ENCODE measurements at places on chromosomes 6 and 20. TPM values are rescaled to one million over a fixed set of nuclear protein-coding genes. Genes with fewer than 3 reads are reported as not detected.

- DNase-seq = peak; percentile 42
- H3K4me1 ChIP-seq = peaks cover 18% of the 10 kb centered on the region
- peak overlapping the region; percentile 72 for H3K27ac ChIP-seq
These were observed 172.6 kb upstream of the PHACTR1 start for GRCh38 chr6:12543953-12544352.

- H3K4me3 ChIP-seq = no peak overlapping the region
- H3K27me3 ChIP-seq = no peaks in the 10 kb centered on the region
- H3K4me1 ChIP-seq = no peaks in the 10 kb centered on the region
- H3K27ac ChIP-seq = no peak overlapping the region
- DNase-seq = no peak
These were observed 34.6 kb downstream of the C6orf52 start for GRCh38 chr6:10659699-10660348.

GRCh38 chr6:65633501-65633900, 73.5 kb downstream of the EYS start:
- no peak overlapping the region for H3K4me3 ChIP-seq
- H3K27ac ChIP-seq = no peak overlapping the region
- DNase-seq = no peak
- H3K36me3 ChIP-seq = no peaks in the 10 kb centered on the region
- no peaks in the 10 kb centered on the region for H3K4me1 ChIP-seq
- H3K27me3 ChIP-seq = no peaks in the 10 kb centered on the region

DNA sequence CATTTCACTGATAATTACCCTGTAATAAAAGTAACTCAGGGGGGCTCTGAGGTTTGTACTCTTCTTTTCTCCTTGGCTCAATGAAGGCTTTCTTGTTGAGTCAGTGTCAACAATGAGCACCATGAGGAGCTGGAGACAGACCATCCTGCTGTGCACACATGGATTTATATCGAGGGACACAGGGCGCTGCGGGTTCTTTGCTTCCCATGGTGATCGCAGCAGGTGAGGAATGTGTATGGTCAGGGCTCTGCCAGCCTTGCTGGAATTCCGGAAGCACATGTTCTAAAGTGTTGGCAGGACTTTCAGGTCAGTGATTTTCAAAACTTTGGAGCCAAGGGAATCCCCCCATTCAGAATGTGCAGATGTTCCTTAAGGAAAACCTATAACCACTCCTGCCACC, 27.1 kb downstream of the SMOC2 start:
- H3K4me1 ChIP-seq = no peaks in the 10 kb centered on the region
- DNase-seq = no peak

- no peaks in the 10 kb centered on the region for H3K27me3 ChIP-seq
- no peaks in the 10 kb centered on the region for H3K36me3 ChIP-seq
- H3K4me3 ChIP-seq = no peak overlapping the region
- DNase-seq = no peak
These were observed 7.2 kb upstream of the CHMP4B start for GRCh38 chr20:33803921-33804337.

- no peak for DNase-seq
- no peaks in the 10 kb centered on the region for H3K27me3 ChIP-seq
- H3K27ac ChIP-seq = no peak overlapping the region
- no peaks in the 10 kb centered on the region for H3K36me3 ChIP-seq
These were observed 7.8 kb upstream of the KHDC1L start for GRCh38 chr6:73233048-73233447.

- peaks cover 8% of the 10 kb centered on the region for H3K4me1 ChIP-seq
- no peak overlapping the region for H3K27ac ChIP-seq
- no peaks in the 10 kb centered on the region for H3K36me3 ChIP-seq
- DNase-seq = no peak
- H3K27me3 ChIP-seq = no peaks in the 10 kb centered on the region
- no peak overlapping the region for H3K4me3 ChIP-seq
These were observed 68.2 kb upstream of the EYA2 start for GRCh38 chr20:46826343-46826984.

DNA sequence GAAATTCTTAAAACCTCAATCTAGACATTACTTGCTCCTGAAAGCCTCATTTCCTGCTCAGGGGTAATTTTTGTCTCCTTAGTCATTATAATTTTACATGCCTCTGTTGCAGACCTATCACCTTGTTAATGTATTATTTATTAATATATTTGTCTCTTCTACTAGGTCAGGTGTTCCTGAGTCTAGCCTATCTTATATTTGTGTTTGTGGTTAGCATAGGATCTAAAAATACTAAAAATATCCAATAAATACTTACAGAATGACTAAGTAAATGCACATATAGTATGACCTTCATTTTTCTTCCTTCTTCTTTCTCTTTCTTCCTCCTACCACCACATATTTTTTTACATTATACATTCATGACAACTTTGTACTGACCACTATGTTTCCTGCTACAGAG, 268.9 kb upstream of the HS3ST5 start:
- DNase-seq = no peak
- no peak overlapping the region for H3K4me3 ChIP-seq
- no peaks in the 10 kb centered on the region for H3K36me3 ChIP-seq

DNA sequence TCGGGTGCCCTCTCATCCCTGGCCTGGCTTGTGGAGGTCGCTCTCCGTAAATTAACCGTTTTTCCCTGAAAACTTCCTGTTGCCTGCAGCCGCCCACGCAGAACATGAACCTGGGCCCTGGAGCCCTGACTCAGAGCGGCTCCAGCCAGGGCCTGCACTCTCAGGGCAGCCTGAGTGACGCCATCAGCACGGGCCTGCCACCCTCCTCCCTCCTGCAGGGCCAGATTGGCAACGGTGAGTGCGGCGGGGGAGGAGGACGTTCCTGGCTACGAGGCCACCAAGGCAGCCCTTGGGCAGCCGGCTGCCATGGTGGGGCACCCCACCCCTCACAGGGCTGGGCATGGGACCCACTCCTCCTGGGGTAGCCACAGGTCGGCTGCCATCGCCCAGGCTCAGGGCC, 17.8 kb downstream of the SS18L1 start:
- no peak for DNase-seq
- H3K27me3 ChIP-seq = no peaks in the 10 kb centered on the region
- H3K36me3 ChIP-seq = peaks cover 36% of the 10 kb centered on the region
- H3K27ac ChIP-seq = no peak overlapping the region
- peaks cover 13% of the 10 kb centered on the region for H3K4me1 ChIP-seq
- no peak overlapping the region for H3K4me3 ChIP-seq

GRCh38 chr6:165119231-165120020, 190.0 kb downstream of the C6orf118 start:
- DNase-seq = no peak
- no peaks in the 10 kb centered on the region for H3K4me1 ChIP-seq
- no peaks in the 10 kb centered on the region for H3K36me3 ChIP-seq
- no peak overlapping the region for H3K4me3 ChIP-seq
- H3K27me3 ChIP-seq = no peaks in the 10 kb centered on the region

DNA sequence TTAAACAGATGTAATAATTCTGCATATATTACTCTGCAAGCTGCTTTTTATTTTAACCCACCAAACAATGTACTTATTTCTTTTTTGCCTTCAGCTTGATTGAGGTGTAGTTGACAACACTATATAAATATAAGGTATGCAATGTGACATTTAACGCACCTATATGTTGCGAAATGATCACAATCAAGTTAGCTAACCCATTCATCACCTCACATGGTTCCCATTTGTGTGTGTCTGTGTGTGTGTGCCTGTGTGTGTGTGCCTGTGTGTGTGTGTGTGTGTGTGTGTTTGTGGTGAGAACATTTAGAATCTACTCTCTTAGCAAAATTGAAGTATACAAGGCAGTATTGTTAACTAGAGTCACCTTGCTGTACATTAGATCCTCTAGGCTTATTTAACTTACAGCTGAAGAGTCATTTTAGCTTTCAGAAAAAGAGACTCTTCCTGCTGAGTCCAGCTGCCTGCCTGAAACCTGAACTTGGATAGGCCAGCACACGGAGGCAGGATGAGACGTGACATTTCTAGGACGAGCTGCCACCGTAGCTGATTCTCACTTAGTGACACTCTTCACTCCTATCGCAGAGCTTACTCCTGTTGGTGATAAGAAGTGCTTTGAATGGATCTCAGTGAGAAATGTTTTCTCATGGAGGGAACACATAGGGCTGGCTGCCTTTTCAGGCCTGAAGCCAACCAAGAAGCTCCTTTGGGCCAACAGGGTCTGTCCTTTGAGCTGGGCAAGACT, 126.5 kb upstream of the RIPOR2 start:
- no peaks in the 10 kb centered on the region for H3K27me3 ChIP-seq
- H3K4me1 ChIP-seq = no peaks in the 10 kb centered on the region
- H3K36me3 ChIP-seq = no peaks in the 10 kb centered on the region
- H3K4me3 ChIP-seq = no peak overlapping the region
- no peak for DNase-seq

DNA sequence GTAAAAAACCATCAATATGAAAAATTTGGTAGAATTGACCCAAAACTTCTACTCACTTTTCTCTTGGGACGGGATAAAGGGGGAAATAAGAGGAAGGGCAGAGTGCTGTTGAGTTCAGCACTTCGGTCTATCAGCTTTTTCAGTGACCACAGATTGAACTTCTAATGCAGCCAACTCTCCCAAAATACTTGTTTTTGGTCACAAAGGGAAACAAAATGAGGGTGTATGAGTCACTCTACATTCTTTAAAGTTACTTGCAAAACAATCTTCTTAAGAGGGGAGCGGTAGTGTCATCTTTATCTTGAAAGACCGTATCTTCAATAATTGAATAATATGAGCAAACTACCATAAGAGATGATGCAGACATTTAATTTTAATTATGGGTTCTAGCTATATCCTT, 661.3 kb downstream of the CD109 start:
- no peak overlapping the region for H3K4me3 ChIP-seq
- H3K27me3 ChIP-seq = no peaks in the 10 kb centered on the region
- DNase-seq = no peak
- H3K4me1 ChIP-seq = no peaks in the 10 kb centered on the region

- H3K4me1 ChIP-seq = no peaks in the 10 kb centered on the region
- no peaks in the 10 kb centered on the region for H3K36me3 ChIP-seq
- H3K4me3 ChIP-seq = no peak overlapping the region
These were observed 200.7 kb upstream of the ECI2 start for GRCh38 chr6:4336084-4336483.

- H3K4me1 ChIP-seq = no peaks in the 10 kb centered on the region
- no peaks in the 10 kb centered on the region for H3K27me3 ChIP-seq
- H3K4me3 ChIP-seq = no peak overlapping the region
- no peak for DNase-seq
- no peak overlapping the region for H3K27ac ChIP-seq
These were observed 11.3 kb upstream of the ADRM1 start for GRCh38 chr20:62291251-62292066.

DNA sequence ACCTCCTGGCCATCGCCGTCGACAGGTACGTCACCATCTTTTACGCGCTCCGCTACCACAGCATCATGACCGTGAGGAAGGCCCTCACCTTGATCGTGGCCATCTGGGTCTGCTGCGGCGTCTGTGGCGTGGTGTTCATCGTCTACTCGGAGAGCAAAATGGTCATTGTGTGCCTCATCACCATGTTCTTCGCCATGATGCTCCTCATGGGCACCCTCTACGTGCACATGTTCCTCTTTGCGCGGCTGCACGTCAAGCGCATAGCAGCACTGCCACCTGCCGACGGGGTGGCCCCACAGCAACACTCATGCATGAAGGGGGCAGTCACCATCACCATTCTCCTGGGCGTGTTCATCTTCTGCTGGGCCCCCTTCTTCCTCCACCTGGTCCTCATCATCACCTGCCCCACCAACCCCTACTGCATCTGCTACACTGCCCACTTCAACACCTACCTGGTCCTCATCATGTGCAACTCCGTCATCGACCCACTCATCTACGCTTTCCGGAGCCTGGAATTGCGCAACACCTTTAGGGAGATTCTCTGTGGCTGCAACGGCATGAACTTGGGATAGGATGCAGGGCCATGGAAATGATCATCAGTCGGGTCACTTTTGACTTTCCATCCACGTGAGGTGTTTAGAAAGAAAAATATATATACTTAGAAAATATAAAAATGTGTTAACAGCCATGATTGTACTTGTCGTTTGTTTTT, 868 bp downstream of the MC3R start:
- H3K4me3 ChIP-seq = no peak overlapping the region
- H3K36me3 ChIP-seq = no peaks in the 10 kb centered on the region
- peak; percentile 9 for DNase-seq
- H3K27me3 ChIP-seq = no peaks in the 10 kb centered on the region

DNA sequence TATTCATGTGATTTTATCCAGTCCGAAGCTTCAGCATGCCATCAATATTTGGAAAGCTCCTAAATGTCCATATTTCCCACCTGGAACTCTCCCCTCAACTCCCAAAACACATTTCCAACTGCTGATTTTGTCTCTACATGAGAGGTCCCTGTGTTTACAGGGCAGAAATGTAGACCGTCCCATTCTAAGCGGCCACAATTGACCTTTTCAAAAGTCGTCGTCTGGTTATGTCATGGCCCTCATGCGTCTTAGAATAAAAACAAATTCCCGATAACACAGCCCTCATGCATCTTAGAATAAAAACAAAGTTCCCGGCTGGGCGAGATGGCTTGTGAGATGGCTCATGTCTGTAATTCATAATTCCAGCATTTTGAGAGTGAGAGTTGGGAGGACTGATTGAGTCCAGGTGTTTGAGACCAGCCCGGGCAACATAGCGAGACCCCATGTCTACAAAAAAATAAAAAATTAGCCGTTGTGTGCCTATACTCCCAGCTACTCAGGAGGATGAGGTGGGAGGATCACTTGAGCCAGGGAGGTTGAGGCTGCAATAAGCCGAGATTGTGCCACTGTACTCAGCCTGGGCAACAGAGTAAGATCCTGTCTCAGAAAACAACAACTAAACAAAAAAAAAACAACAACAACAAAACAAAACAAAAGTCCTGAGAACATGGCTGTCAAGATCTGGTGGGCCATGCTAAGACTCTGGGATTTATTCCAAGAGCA, 6.4 kb upstream of the ZNF217 start:
- H3K4me1 ChIP-seq = peaks cover 18% of the 10 kb centered on the region
- H3K36me3 ChIP-seq = no peaks in the 10 kb centered on the region
- no peak overlapping the region for H3K4me3 ChIP-seq
- H3K27me3 ChIP-seq = no peaks in the 10 kb centered on the region

GRCh38 chr20:5397393-5397792, 80.6 kb upstream of the PROKR2 start:
- no peaks in the 10 kb centered on the region for H3K36me3 ChIP-seq
- no peak overlapping the region for H3K4me3 ChIP-seq
- H3K27me3 ChIP-seq = no peaks in the 10 kb centered on the region
- H3K27ac ChIP-seq = no peak overlapping the region
- no peak for DNase-seq

PHACTR2 gene
- 17.9 TPM for total RNA-seq

PRDM13 gene
- total RNA-seq = not detected

HLA-DMA gene
- 15.8 TPM for total RNA-seq

BFSP1 gene
- 0.52 TPM for total RNA-seq

RPRD1B gene
- 8.8 TPM for total RNA-seq

ZNF831 gene
- 1.6 TPM for total RNA-seq

NRM gene
- total RNA-seq = 5.2 TPM

LRFN2 gene
- not detected for total RNA-seq
